ENCODE measurements at places on chromosomes 3 and 15. TPM values are rescaled to one million over a fixed set of nuclear protein-coding genes. Genes with fewer than 3 reads are reported as not detected.

Gene SLC28A1
- total RNA-seq = not detected

Gene CSPG4
- total RNA-seq = 6.6 TPM

Gene SKOR1
- total RNA-seq = 0.63 TPM

Gene CPN2
- total RNA-seq = not detected

Gene SNX22
- 9.7 TPM for total RNA-seq

Gene FEZF2
- total RNA-seq = 19.1 TPM

Gene RCN2
- total RNA-seq = 72.0 TPM

Gene MLH1
- 76.1 TPM for total RNA-seq

Gene CPLX3
- 1.6 TPM for total RNA-seq

Gene REC114
- not detected for total RNA-seq

Gene FOXL2NB
- 0.94 TPM for total RNA-seq

Gene SMCO1
- total RNA-seq = not detected

Gene ABCC5
- total RNA-seq = 121 TPM

Gene PYGO1
- 57.0 TPM for total RNA-seq

Gene SEC61A1
- 83.6 TPM for total RNA-seq

Gene SNTN
- not detected for total RNA-seq

Gene ONECUT1
- total RNA-seq = not detected

Gene FBXL2
- total RNA-seq = 96.7 TPM
